ENCODE measurements at places on chromosomes 12 and 14.

GRCh38 chr12:11780521-11781101 lies 131.1 kb downstream of the ETV6 start:
- no peak for DNase-seq

- no peak for DNase-seq
Observed at GRCh38 chr14:59320763-59321625, 132.5 kb downstream of the DAAM1 start.

- DNase-seq: no peak
Observed at GRCh38 chr12:114269153-114269552, 136.8 kb downstream of the TBX5 start.

- DNase-seq: no peak
Observed at GRCh38 chr14:65703521-65703920, 291.0 kb downstream of the FUT8 start.

DNA sequence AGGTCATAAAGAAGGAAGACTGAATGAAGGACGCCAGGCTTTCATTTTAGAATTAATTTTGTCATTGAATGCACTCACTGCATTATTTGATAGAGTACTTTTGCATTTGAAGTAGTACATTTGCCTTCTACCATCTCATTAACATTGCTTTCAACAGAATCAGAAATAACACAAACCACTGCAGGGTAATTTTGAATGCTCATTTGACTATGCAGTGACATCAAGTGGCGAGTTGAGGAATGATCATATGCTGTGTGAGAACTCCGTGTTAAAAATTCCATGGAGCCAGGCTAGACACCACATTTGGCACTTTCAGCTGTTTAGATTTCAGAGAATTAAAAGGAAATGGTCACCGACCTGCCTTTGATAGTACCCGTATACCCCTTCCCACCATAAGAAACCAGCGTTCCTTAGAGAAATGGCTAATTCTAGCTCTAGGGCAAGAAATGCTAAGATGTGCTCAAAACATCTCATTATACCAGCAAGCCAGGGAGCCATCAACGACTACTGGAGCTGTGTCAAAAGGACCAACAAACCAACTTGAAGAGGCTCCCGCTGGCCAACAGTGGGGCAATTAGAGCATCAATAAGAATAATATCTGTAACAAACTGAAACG lies 16.5 kb downstream of the HEBP1 start:
- DNase-seq: no peak

DNA sequence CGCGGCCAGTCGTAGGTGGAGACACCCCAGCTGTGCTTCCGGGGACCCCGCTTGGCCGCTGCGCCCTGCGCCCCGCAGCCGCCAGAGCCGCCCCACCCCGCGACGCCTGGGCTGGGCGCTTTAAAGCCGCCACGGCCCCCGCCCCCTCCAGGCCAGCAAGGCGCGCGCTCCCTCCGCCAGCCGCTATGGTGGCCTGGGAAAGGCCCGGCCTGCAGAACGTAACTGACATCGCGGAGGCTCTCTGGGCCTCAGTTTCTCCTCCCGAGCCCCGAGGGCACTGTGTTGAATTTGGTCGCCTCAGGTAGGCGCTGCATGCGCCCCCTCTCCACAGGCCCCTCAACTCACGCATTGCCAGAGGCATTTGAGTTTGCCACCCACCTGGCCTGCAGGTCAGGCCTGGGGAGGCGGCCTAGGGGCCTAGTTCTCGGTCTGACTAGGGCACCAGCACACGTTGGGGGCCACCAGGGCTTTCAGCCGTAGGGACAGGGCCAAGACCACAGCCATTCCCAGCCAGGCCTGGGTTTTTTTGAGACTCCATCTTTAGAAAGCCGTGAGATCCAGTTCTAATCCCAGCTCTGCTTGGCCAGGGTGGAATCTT lies at the start of gene NGB:
Gene NGB (minus strand): TSS at position 94 of the 598 bp plus-strand sequence. CDS start 269 bp downstream, outside the sequence.
- no peak for DNase-seq

DNA sequence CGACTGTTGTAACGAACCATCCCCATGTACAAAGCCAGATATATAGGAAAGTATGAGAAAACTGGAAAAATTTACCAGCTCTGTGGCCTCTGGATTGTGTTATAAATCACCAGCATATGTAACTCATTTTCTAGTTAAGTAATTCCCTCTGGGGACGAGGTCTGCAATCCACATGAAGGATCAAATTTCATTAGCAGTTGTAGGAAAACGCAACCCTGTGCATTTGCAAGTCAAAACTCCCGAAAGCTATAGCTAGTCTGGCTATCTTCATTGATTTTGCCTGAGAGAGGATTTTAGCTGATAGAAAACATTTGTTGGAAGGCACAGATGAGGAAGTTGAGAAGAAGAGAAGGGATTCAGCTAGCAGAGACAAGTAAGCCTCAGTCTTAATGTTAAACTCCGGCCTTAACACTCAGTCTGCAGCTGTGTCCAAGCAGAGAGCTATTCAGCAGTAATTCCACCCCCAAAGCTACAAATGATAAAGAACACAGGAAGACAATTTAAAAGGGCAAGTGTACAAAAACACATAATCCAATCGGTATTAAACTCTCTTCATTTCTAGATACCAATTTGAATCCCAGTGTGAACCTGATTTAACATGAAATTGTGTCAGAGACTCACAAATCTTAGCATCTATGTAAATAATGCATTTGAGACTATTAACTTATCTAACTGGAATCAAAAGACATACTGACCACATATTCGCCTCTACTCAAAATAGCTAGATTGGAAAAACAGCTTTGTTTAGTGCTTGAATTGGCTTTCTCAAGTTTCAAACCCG lies 54.2 kb upstream of the CERS5 start:
- no peak for DNase-seq

- no peak for DNase-seq
Observed at GRCh38 chr14:33364466-33364865, 425.8 kb downstream of the NPAS3 start.

- DNase-seq: peak; percentile 30
Observed at GRCh38 chr14:33950320-33951182, at the start of gene EGLN3. EGLN3 (minus strand) TSS chr14:33951074; CDS start chr14:33950752, 322 bp downstream.

GRCh38 chr12:81166790-81167189 lies 88.9 kb downstream of the ACSS3 start:
- DNase-seq: no peak

DNA sequence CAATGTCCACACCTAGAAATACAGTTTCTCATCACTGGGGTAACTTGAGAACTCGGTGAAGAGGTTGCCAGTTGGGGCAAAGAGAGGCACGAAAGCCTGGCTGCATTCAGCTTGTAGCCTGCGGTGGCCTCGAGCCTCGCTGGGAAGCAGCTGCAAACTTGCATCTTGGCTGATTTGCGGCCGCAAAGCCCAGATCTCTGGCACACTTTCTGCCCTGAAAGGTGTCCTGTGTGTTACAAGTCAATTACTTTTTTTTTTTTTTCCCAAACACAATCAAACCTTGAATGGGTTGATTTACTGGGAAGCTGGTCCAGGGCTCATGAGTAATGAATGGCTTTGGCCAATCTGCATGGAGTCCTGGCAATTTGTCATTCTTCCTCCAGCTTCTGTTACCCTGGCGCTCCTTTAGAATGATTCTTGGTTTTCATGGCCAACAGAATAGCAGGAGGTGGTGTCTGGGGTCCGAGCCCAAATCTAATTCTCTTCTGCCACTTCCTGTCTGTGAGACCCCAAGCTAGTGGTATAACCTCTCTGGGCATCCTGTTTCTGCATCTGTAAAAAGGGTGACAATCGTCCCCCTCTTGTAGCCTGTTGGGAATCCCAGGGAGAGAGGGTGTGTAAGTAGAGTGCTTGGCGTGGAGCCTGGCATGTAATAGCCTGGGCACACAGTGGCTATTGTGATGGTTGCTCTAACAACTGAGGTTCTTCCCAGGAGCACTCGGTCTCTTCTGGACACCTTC lies 6.7 kb downstream of the BCL7A start:
- no peak for DNase-seq

DNA sequence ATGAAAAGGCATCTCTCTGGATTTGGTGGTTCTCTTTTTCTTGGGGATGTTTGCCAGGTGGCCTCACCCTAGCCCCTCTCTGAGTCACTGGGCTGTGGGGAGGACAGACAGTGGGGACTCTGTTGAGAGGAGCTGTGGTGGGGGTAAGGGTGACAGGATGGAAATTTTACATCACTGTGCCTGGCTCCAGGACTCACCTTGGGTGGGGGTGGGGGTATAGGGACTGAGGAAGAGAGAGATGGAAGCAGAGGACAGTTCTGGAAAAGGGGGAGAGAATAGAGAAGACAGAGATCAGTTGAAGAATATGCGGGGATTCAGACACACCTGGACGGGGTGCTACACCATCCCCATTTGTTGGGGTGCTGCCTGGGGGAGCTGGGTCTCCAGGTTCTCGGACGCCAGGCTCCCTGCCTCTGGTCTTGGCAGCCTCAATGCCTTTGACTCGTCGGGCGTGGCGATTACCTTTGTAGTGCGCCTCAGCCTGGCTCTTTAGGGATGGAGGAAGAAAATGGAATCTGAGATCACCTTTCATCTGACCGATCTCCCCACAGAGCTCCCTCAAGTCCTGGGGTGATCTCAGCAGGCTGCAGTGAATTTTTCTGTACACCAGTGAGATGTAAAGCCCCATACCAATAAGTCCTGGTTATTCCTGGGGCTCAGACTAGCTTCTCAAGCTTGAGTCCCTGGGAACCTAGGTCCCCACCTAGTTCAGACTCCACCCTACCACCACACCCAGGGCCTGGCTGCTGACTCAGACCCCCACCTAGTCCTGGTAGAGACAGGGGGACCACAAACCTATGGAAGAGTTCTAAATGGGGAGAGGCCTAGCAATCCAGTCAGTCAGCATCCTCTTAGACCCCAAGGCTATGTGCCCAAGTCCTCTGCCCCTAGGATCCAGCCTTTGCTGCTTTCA lies 9.6 kb upstream of the GPR84 start:
- no peak for DNase-seq

GRCh38 chr14:51908086-51908485 lies 47.7 kb downstream of the GNG2 start:
- no peak for DNase-seq

DNA sequence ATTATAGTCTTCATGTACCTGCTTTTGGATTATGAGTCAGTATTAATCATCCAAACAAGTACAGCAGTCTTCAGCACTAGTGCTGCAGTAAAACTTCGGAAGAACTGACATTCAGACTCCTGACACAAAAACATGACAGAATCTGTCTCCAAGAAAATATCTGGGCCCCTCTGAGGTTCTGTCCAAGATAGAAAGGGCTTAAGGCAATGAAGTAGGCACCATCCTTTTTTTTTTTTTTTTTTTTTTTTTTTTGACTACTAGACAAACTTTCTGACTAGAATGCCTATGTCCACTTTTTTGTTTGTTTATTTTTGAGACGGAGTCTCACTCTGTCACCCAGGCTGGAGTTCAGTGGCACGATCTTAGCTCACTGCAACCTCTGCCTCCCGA lies 112.5 kb downstream of the MED13L start:
- DNase-seq: no peak

- DNase-seq: no peak
Observed at GRCh38 chr12:67320614-67321295, 51.6 kb downstream of the CAND1 start.

DNA sequence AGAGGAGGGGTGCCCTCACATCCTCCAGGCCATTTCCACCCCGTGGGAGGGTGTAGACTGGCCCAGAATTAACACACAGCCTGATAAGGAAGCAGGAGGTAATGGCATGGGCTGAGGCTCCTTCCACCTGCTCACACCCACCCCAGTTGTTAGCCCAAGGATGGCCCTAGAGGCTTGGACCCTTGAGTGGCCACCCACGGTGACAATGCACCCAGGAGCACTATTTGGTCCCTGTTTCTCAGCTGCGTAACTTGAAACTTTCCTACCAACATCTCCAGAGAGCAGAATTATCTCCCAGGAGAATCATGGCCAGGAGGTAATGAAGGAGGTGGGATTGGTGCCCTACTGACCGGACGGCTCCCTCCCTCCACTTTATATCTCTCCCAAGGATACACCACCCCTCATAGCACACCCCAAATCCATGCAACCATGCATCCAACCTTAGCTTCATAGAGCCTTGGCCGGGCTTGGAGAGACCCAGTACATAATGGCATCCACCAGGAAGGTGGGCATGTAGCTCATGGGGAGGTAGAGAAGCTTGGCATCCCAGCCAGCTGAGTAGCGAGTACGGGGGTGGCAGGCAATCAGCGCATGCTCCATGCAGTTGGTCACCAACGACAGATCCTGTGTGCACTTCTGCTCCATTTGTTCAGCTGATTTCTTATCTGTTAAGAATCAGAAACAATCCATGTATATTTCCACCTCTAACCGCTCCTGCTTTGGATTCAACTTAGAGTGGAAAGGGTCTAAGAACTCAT lies 5.6 kb downstream of the RDH16 start:
- no peak for DNase-seq

- DNase-seq: no peak
Observed at GRCh38 chr12:102406033-102406584, 74.3 kb downstream of the IGF1 start.

GRCh38 chr12:114671443-114672411 lies 12.2 kb downstream of the TBX3 start:
- DNase-seq: no peak

DNA sequence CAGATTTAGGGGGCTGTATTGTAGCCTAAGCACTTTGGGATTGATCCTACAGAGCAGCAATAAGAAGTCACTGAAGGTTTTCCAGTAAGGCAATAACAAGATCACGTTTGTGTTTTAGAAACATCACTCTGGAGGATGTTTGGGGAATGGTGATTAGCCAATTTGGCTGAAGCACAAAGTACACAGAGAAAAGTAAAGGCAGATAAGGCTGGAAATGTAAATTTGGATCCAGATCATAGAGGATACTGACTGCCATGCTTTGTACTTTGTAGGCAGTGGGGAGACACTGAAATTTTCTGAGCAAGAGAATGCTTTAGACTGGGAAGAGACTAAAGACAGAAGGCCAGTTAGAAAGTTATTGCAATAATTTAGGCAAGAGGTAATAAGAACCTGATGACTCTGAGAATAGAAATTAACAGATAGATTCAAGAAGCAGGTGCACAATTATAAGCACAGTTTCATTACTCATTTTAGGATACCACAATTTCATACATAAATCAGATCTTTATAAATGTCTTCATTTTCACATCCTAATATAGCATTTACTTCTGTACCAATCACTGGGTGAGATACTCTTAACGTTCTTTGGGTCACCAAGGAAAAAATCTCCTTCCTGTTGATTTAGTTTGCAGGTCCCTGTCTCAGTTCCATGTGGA lies 314.5 kb upstream of the GARIN6 start:
- no peak for DNase-seq

DNA sequence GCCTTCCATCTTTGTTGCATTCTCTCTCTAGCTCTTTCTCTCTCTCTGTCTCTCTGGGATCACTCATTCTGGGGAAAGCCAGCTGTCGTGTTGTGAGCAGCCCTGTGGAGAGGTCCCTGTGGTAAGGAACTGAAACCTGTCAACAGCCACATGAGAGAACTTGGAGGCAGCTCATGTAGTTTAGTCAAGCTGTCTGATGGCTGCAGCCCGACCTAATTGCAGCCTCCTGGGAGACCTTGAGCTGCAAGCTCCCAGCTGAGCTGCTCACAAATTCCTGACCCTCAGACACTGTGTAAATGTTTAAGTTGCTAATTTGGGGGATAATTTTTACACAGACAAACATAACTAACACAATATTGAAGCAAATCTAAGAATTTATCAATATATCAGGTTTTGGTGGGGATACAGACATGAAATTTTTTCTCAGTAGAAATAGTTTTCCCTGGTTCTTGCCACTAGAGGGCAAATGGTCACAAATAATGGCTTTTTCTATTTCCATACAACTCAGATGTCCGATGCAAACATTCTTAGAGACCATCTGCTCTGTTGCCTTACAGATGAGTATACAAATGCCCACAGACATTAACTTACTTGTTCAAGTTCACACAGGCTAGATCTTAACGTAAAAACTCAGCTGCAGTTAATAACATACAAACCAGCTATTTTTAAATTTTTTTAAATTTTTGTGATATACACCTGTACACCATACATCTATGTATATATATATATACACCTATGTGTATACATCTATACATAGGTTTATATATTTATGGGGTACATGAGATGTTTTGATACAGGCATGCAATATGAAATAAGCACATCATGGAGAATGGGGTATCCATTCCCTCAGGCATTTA lies 15.5 kb upstream of the KRR1 start:
- no peak for DNase-seq
